ENCODE measurements at places on chromosomes 3 and 15.

GRCh38 chr15:101024073-101024695 is 105.0 kb downstream of the LRRK1 start:
- no peak for DNase-seq

- no peak for DNase-seq
Observed at GRCh38 chr3:186953011-186953487, 22.7 kb downstream of the ST6GAL1 start.

GRCh38 chr15:101359365-101359947 is 64.4 kb upstream of the SNRPA1 start:
- DNase-seq, result no peak

DNA sequence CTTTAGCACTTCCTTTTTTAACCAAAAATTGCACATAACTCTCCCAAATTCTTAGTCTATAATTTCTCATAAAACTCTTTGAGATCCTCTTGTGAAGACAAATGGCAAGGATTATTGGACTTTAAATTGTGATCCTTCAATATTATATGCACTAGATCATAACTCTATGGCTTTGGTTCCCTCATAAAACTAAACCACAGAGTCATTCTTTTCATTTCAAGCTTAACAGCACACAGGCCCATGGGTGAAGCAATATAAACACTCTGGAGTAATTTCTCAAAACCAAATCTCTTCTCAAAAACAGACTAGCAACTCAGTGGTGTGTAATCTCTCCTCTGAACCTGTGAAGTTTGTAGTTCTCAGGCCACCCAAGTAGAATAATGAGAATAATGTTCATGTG is 171.0 kb upstream of the NECTIN3 start:
- DNase-seq, result no peak

- no peak for DNase-seq
Observed at GRCh38 chr15:45943240-45943639, 308.4 kb downstream of the SQOR start.

DNA sequence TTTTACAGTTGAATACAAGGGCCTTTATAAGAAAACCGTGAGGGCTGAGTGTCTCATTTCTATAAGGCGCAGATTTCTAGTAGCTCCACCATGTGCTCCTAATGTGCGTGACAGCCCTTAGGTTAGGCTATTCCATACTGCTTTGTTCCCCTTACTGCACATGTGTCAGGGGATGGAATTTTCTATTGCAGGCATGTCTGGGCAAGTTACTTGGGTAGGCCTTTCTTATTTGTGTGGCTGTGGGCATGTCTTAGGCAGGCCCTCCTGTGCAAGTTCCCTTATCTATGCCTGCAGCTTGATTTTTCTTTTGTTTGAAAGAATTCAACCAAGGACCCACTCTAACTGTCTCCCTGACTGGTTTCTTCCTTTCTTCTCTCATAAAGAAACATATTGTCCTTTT is 434.2 kb upstream of the CNTN3 start:
- DNase-seq, result no peak

GRCh38 chr3:49133226-49133951 is 539 bp upstream of the LAMB2 start:
- DNase-seq, result no peak

DNA sequence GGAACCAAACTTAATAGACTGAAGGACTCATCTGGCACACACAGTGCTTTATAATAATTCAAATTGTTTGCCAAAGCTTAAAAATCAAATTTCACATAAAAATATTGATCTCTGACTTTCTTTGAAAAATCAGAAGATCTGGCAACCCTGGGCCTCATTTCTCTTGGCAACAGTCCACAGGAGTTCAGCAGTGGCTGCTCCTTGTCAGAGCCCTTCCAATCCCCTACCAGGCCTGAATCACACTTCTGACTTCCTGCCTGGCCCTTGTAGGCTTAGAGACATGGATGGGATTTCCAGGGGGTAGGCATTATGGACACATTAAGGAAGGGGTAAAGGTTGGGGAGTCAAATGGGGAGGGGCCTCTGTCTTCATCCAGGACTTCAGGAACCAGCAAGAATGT is 55.5 kb downstream of the PLS1 start:
- DNase-seq, result no peak

DNA sequence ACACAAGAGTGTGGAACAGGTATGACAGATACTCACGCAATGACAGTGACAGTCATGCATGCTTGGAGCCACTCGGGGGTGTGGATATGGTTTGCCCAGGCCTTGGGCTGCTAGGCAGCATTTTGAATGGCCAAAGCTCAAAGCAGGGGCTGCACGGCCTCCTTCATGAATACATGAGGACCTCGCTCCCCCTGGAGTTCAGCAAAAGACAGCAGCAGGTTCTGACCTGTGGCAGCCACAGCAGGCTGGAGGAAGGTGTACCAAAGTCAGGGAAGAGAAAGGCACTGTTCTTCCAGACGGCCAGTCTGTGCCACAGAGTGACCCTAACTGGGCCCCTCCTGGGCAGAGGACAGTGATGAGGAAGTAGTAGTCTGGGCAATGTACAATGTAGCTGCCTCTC is 88.2 kb upstream of the C2CD4B start:
- DNase-seq, result no peak

GRCh38 chr15:90851940-90852339 is 16.4 kb upstream of the FURIN start:
- no peak for DNase-seq

- peak; percentile 93 for DNase-seq
Observed at GRCh38 chr3:39180546-39181346, 11.6 kb downstream of the XIRP1 start.

- no peak for DNase-seq
Observed at GRCh38 chr3:184299488-184300377, 692 bp downstream of the PSMD2 start.

DNA sequence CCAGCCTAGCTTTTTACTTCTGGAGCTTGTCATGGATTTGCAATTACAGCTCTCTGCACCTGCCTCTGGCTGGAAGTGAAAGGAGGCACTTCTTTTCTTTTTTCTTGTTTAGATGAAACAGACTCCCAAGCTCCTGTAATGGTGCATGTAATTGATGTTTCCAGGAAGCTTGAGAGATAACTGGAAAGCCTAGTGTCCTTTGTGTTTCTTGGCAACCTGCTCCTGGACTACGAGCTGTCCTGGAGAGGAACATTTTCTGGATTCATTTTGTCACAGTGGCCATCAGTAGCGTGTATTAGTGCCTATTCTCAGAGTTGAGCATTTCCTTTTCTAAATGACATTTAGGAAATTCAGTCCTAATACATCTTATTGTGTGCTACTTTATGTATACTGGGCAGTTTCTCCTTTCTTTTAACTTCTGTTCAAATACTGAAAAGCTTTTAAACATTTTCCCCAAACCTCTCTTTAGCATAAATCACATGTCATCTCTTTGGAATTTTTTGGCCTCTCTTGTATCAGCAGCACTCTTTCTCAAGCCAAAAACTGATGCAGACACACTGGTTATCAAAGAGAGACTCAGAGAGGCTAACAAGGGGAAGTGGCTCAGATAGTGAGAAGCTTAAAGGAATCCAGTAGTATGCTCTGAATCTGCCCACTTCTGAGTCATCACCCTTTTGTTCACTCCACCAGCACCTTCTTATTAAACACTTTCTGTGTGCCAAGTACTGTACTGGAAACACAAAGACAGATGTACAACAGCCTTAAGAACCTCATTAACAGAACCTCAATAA is 62.6 kb upstream of the SLC2A2 start:
- DNase-seq, result no peak

All from CD4-positive, alpha-beta T cell treated with Interferon gamma for 1 hour (primary cell).